IMR-90 (cell line): ENCODE measurements at places on chromosomes 12 and 14. TPM values are rescaled to one million over a fixed set of nuclear protein-coding genes. Genes with fewer than 3 reads are reported as not detected.
A peak's percentile ranks its signal among the peaks of the same experiment; 100 is the strongest.

DNA sequence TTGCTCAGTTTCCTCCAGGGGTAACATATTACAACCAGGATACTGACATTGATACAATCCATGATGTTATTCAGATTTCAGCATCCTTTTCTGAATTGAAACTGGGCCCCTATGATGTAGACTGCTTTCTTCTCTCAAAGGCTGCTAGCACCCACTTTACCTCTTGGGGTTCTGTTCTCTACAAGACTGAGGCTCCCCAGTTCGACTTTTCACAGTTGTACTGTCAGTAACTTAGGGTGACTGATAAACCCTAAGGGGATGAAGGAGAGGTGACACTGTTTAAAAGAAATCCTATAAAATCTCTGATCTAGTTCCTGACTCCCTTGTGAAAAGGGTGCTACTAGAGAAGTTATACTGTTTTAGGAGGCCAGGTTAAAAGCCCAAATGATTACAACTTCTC is 818 bp downstream of the VPS33A start:
- no peak for DNase-seq

DNA sequence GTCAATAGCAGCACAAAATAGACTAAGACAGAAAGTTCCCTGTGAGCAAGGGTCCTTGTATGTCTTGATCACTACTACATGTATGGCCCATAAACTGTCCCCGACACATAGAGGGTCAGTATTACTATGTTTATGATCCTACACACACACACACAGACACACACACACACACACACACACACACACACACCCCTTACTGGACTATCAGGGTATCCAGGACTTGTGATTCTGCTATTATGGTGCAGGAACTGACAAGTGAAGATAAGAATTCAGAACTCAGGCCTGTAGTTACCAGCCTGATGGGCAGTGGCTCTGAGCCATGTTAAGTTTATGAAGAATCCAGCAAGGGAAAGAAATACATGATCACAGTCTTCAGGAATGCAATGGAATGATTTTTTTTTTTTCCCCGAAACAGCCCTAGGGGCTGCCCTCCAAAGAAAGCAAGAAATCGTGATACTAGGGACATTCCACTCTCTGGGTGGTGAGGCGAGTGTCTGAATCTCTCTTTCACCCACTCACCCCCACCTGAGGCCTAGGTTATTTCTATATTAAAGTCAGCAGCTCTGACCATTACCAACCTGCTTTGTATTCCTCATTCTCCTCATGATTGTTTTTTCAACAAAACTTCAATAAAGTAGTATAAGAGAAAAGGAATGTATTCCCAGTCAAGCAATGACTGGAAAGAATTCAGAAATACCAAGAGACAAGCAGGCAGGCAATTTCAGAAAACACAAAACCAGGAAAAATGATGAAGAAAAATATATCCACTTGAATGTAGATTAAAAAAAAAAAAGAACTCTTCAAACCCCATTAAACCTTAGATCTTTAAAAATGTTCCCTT is 105.8 kb downstream of the AVPR1A start:
- DNase-seq = peak; percentile 56

Gene LMNTD1
- total RNA-seq = 4.3 and 4.7 TPM in 2 replicates

GRCh38 chr12:107668320-107669098 is 17.1 kb upstream of the PWP1 start:
- DNase-seq = peak; percentile 5

DNA sequence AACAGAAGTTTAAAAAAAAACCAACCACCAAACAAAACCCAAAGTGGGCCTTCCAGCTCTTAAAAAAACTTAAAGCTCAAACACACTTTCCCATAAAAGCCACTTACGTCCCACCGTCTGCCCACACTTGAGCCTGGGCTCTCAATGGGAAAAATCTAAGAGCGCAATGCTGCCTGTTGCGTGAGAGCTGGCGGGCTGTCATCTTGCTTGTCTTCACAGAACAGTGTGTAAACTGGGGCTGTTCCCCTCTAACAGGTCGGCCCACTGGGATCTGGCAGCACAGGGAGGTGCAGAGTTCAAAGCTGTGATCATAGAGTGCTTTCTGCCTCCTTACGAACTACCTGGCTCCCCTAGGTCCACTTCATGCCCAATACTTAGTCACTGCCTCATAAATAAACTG is 80.0 kb downstream of the DICER1 start:
- no peak for DNase-seq

DNA sequence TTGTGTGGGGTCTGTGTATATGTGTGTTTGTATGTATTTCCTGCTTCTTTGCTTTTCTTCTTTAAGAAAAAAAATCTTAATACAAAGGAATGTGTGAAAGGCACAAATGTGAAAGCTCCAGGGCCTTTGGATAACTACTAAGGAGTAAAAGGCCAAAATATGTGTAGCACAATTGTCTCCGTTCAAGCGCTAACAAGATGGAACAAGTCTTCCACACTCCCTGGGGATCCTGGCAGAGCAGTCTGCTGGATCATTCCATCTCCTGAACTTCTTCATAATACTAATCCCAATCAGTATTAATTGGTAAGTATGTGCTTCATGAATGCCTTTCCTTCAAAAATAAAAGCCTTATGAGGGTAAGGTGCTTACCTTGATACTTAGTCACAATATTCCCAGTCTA is 462.5 kb upstream of the TBX3 start:
- no peak for DNase-seq

DNA sequence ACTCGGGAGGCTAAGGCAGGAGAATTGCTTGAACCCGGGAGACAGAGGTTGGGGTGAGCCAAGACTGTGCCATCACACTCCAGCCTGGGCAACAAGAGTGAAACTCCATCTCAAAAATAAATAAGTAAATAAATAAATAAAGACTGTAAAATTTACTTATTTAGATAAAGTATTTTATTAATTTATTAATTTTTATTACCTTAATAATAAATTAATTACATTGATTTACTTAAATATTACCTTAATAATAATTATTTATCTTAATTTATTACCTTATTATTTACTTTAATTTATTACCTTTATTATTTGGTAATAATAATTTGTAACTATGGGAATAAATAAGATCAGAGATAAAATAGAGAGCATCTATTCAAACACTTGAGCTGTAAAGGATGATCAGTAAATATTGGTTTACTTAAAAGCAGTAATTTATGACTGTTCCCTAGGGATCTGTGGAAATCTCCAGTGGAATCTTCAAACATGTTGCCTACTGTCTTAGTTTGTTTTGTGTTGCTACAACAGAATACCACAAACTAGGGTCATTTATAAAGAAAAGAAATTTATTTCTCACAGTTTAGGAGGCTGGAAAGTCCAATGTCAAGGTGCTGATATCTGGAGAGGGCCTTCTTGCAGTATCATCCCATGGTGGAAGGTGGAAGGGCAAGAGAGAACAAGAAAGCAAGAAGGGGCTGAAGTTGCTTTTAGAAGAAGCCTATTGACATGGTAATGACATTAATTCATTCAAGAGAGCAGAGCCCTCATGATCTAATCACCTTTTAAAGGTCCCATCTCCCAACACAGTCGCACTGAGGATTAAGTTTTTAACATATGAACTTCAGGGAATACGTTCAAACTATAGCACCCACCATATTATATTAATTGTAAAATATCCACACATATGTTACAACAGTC is 37.1 kb downstream of the SOCS2 start:
- no peak for DNase-seq

- peak; percentile 88 for DNase-seq
Observed at GRCh38 chr12:16389594-16389993, 42.1 kb downstream of the MGST1 start.

Gene ISM2
- under 0.01 TPM in 2 replicates for total RNA-seq

GRCh38 chr14:100056431-100056830 is 8.8 kb upstream of the EVL start:
- no peak for DNase-seq

GRCh38 chr12:94041850-94042249 is 106.5 kb upstream of the PLXNC1 start:
- no peak for DNase-seq

Gene SALL2
- 2.8 and 2.9 TPM in 2 replicates for total RNA-seq

Gene LTB4R2
- total RNA-seq = 0.56 and 0.72 TPM in 2 replicates

DNA sequence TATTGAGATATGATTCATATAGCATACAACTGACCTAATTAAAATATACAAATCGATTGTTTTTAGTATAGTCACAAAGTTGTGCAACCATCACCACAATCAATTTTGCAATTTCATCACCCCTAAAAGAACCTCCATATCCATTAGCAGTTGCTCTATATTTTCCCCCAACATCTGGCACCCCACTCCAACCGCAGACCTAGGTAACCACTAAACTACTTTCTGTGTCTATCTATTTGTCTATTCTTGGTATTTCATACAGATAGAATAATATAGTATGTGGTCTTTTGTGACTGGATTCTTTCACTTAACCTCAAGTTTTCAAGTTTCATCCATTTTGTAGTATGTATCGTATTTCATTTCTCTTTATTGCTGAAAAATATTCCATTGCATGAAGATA is 126.0 kb upstream of the CRY1 start:
- no peak for DNase-seq

- peak; percentile 60 for DNase-seq
Observed at GRCh38 chr12:6538420-6539313, 4.3 kb downstream of the GAPDH start.

DNA sequence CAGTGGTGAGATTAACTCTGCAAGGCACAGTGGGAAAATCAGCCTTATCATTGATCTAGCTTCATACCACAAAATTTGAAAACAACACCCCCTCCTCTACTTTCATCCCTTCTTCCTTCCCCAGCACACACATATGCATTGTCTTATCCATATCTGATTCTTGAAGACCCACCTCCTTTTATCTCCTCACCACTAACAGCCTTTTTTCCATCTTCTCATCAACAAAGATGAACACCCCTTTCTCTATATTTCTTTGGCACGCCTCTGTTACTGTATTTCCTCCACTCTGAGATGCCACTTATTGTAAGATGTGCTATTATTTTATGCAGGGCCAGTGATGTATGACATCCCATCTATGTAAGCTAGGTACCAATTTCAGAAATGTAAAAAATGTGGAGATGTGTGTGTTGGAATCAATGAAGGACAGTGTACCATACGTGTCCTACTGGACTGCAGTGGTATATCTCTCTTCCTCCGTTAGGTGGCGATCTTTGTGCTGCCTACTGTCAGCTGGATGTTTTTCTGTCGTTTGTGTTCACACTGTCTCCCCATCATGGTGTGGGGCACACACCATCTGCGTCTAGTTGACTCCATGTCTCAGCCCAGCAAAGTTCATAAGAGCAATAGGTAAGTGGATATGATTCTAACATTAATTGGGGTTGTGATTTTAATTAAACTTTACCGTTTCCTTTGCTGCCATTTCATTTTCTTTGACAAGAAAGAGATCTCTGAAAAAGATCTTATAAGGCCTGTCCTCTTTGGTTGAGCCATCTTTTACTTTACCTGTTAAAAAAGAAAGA is 24.0 kb downstream of the CCDC38 start:
- peak; percentile 42 for DNase-seq

GRCh38 chr12:89349814-89350213 is 2.5 kb downstream of the DUSP6 start:
- DNase-seq = peak; percentile 81

DNA sequence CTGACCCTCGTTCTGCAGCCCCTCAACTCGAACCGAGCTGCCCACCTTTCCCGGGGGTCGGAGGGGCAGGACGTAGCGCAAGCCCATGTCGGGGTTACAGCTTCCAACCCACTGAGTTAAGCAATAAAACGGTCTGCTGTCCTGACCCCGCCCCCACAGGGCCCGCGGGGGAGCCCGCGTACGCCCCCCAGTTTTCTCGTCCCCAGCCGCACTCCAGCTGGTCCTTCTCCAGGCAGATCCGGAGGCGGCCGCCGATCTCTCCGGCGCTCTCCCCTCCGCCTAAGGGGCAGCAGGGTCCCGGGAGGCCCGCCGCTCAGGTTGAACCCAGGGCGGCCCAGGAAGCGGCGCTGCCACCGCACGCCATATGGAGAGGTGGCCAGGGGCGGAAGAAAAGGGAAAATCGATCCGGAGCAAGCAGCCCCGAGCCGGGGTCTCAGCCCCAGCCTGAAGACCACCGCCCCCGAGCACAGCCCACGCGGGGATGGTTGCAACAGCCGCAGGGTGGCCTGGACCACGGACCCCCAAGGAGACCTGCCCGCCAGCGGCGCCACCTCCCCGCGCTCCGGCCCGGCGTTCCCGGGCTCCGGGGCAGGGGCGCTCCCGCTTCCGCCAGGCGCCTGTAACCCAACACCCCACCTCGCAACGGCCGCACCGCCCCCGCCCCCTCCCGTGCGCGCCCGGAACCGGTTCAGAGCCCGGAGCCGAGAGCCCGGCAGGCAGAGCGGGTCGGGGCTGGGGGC is 760 bp downstream of the ACTN1 start:
- peak; percentile 44 for DNase-seq

Gene ATL1
- total RNA-seq = 10.3 and 12.2 TPM in 2 replicates

Gene NPAS3
- total RNA-seq = not detected in 2 replicates

GRCh38 chr12:54442099-54442498 is 23.0 kb upstream of the ITGA5 start:
- no peak for DNase-seq

Gene CIROP
- 0.28 and 0.36 TPM in 2 replicates for total RNA-seq

- DNase-seq = no peak
Observed at GRCh38 chr12:105041186-105041585, 43.1 kb downstream of the ALDH1L2 start.

DNA sequence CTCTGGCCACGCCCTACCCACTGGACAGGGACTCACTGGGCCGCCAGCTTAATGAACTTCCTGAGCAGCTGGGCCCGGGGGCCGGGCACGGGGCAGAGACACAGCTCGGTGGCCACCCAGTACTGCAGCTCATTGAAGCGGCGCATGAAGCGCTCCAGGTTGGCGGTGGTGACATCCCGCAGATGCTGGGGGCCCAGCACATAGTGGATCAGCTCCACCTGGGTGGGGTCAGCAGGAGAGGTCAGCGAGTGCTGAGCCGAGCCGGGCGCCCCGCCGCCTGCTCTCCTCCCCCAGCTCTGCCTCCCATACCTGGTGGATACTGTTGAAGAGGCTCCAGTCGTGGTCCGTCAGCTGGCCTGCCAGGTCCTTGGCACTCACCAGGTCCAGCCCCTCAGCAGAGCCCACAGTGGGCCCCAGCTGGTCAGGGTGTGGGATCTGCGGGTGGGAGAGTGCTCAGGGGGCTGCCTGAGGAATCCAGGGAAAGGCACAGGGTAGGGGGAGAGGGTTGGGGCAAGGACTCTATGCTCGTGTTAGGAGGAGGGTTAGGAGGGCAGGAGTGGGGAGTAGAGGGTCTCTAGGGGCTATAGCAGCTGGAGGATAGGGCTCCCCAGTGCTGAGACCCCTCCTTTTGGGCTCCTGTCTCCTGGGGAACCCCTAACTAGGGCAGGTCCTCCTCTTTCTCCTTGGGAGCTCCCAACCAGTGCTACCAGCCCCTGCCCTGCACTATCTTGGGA is 15.5 kb upstream of the ENDOU start:
- no peak for DNase-seq

GRCh38 chr12:132248453-132249167 is 80.8 kb downstream of the GALNT9 start:
- DNase-seq = peak; percentile 36

- DNase-seq = no peak
Observed at GRCh38 chr14:103521951-103522563, 573 bp downstream of the CKB start.

Gene SERPINA12
- not detected in 2 replicates for total RNA-seq

Gene IAPP
- total RNA-seq = not detected in 2 replicates

Gene ADAMTS20
- not detected in 2 replicates for total RNA-seq

Gene CLEC7A
- not detected in 2 replicates for total RNA-seq
